ENCODE measurements at places on chromosomes 5 and 9. TPM values are rescaled to one million over a fixed set of nuclear protein-coding genes. Genes with fewer than 3 reads are reported as not detected.

DNA sequence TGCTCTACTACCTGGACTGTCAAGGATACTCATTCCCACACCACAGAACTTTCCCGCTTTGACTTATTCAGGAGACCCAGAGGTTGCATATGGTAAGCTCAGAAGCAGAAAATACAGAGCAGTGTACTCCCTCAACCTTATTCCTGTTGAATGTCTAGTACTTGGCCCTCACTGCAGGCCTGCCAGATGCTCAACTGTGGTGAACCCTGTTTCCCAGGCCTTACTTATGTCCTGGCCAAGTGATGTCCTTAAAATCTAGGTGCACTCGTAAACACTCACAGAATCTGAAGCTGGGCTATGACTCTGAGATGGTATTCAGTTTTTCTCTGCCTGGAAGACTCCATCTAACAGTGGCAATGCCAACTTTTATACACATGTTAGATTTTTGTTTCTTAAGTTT is 21.0 kb downstream of the DIAPH1 start:
- H3K27me3 ChIP-seq = no peaks in the 10 kb centered on the region
- H3K27ac ChIP-seq = no peak overlapping the region
- H3K4me1 ChIP-seq = peaks cover 53% of the 10 kb centered on the region
- H3K36me3 ChIP-seq = peaks cover 33% of the 10 kb centered on the region

DNA sequence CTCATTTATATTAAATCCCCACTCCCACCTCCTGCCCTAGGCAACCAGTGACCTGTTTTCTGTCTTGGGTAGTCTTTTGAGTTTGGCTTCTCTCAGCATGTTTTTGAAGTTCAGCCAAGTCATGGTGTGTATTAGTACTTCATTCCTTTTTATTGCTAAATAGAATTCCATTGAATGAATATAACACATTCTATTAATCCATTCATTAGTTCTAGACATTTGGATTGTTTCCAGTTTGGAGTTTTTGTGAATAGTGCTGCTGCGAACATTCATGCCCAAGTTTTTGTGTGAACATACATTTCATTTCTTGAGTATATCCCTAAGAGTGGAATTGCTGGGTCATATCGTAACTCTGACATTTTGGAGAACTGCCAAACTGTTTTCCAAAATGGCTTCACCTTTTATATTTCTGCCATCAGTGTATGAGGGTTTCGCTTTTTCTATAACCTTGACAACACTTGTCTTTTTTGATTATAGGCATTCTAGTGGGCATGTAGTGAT is 2.7 kb downstream of the ZNF346 start:
- no peak overlapping the region for H3K4me3 ChIP-seq
- no peaks in the 10 kb centered on the region for H3K27me3 ChIP-seq
- H3K36me3 ChIP-seq = peaks cover 37% of the 10 kb centered on the region
- no peak overlapping the region for H3K27ac ChIP-seq
- peaks cover 31% of the 10 kb centered on the region for H3K4me1 ChIP-seq
- no peak for DNase-seq

- peaks cover 2% of the 10 kb centered on the region for H3K27me3 ChIP-seq
- H3K4me1 ChIP-seq = peaks cover 4% of the 10 kb centered on the region
- H3K4me3 ChIP-seq = no peak overlapping the region
- H3K27ac ChIP-seq = no peak overlapping the region
- no peaks in the 10 kb centered on the region for H3K36me3 ChIP-seq
Observed at GRCh38 chr9:87278971-87279733, 218.5 kb upstream of the DAPK1 start.

DNA sequence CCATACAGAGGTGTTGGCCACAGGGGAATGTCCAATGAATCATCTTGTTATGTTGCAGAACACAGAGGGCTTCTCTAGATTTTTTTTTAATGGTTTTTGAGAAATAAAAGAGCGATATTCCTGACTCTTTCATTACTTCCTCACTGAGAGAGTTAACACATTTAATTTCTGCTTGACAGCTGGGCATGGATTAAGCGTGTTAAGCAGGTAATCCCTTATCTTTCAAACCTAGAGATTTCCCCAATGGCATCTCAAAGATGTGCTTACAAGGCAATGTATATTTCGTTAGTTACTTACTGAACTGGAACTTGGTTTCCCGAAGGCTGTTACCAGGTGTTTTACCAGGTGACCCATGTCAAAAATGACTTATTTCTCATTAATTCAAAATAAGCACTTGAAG is 21.8 kb upstream of the ADCY2 start:
- no peak for DNase-seq
- no peaks in the 10 kb centered on the region for H3K27me3 ChIP-seq

DNA sequence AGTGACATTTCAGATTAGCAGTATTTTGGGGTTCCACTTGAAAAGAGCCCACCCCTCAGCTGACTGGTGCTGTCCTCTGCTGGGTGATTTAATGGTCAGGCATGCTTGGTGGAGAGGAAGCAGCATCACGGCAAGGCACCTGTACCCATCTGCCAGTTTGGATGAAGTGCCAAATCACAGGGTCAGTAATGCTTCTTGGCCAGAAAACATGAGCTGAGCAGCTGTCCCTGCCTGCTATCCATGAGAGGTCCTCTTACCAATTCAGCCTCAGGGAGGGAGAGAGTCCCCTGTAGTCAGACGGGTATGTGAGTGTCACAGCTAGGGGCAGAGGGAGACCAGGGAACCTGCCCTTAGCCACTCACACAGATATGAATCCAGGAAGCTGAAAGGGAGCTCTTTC is 137.9 kb downstream of the SEC61B start:
- H3K4me1 ChIP-seq = peaks cover 17% of the 10 kb centered on the region
- peaks cover 23% of the 10 kb centered on the region for H3K27me3 ChIP-seq
- no peak for DNase-seq
- H3K27ac ChIP-seq = no peak overlapping the region
- H3K36me3 ChIP-seq = no peaks in the 10 kb centered on the region
- H3K4me3 ChIP-seq = no peak overlapping the region

GRCh38 chr9:20394969-20395368 is 227.3 kb downstream of the MLLT3 start:
- no peaks in the 10 kb centered on the region for H3K27me3 ChIP-seq
- H3K36me3 ChIP-seq = peaks cover 19% of the 10 kb centered on the region
- H3K27ac ChIP-seq = no peak overlapping the region
- DNase-seq = no peak
- peaks cover 22% of the 10 kb centered on the region for H3K4me1 ChIP-seq
- H3K4me3 ChIP-seq = no peak overlapping the region

DNA sequence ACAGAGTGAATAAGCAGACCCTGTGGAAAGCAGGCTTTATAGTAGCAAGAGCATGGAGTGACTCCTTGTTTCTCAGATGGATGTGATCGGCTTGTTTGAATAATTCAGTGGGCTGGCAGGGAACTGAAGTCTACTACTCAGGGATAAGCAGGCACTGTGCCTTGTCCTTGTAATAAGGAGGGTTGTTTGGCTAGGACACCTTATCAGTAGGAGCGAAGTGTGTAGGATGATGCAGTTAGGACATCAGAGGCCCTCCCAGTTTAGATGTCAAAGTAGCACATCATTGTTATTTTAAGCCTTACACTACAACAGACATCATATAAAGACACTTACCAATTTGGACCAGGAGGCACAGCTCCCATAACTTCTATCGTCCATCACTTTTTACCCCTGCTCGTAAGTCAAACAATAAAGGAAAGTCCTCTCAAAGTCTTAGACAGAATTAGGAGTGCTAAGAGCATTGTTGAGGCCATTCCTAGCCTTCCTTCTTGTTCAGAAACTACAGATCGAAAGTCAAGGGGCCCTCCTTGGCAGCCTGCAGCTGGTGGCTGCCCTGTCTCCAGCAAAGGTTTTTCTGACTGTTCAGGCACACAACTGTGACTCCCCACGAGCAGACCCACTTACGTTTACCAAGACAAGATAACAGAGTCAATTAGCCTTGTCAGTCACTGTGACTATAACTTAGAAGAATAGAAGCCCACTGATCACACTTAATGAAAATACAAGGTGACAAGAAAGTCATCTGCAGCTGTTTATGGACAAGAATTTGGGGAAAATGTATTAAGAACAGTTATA is 218.6 kb downstream of the SNX18 start:
- H3K27ac ChIP-seq = no peak overlapping the region
- H3K27me3 ChIP-seq = peaks cover 22% of the 10 kb centered on the region
- H3K4me1 ChIP-seq = peaks cover 10% of the 10 kb centered on the region
- no peak overlapping the region for H3K4me3 ChIP-seq

- peaks cover 7% of the 10 kb centered on the region for H3K4me1 ChIP-seq
- no peak overlapping the region for H3K27ac ChIP-seq
- H3K36me3 ChIP-seq = no peaks in the 10 kb centered on the region
- H3K27me3 ChIP-seq = peaks cover 31% of the 10 kb centered on the region
Observed at GRCh38 chr9:131284856-131285255, 4.7 kb upstream of the PLPP7 start.

DNA sequence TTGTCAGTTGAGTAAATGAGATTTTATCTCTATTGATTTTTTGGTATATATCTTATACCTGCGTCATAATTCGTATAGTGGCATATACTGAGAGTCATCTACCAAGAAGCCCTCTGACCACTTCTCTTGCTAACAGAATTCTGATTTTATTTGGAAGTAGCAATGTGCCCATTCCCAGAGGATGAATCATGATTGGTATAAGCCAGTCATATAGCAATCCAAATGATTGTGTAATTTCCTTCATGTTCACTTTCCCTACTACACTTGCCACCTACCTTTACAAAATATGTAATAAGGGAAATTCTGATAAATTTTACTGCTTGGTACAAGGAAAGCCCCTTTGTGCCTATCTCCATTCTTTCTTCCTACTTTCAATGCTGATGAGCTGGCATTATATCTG is 16.1 kb upstream of the ZNF462 start:
- H3K4me3 ChIP-seq = no peak overlapping the region
- no peaks in the 10 kb centered on the region for H3K4me1 ChIP-seq
- no peaks in the 10 kb centered on the region for H3K27me3 ChIP-seq
- H3K27ac ChIP-seq = no peak overlapping the region
- DNase-seq = no peak
- H3K36me3 ChIP-seq = no peaks in the 10 kb centered on the region

DNA sequence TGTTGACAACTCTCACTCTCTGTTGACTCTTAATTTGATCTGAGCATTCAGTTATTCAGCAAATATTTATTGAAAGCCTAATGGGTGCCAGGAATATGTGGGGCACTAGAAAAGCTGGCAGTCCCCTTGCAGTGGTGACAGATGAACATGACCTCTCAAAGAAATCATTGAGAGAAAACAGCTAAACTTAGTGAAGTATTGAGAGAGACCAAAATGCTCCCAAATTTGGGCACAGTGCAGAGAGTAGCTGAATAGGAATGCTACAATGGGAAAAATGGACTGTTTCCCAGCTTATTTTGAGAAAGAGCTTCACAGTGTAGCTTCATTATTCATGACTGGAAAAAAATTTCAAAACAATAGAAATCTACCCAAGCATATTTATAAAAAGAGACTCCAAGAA is 257.9 kb downstream of the SGCD start:
- no peaks in the 10 kb centered on the region for H3K4me1 ChIP-seq
- H3K4me3 ChIP-seq = no peak overlapping the region
- H3K36me3 ChIP-seq = no peaks in the 10 kb centered on the region
- peaks cover 10% of the 10 kb centered on the region for H3K27me3 ChIP-seq

GRCh38 chr5:15715967-15716366 is 216.0 kb downstream of the FBXL7 start:
- no peaks in the 10 kb centered on the region for H3K27me3 ChIP-seq
- no peak overlapping the region for H3K27ac ChIP-seq
- no peak for DNase-seq
- H3K4me3 ChIP-seq = no peak overlapping the region
- H3K36me3 ChIP-seq = no peaks in the 10 kb centered on the region

GRCh38 chr9:120386390-120387131 is 193.4 kb downstream of the CDK5RAP2 start:
- no peak for DNase-seq
- peaks cover 31% of the 10 kb centered on the region for H3K36me3 ChIP-seq
- H3K4me3 ChIP-seq = no peak overlapping the region
- H3K27me3 ChIP-seq = no peaks in the 10 kb centered on the region
- H3K4me1 ChIP-seq = no peaks in the 10 kb centered on the region

DNA sequence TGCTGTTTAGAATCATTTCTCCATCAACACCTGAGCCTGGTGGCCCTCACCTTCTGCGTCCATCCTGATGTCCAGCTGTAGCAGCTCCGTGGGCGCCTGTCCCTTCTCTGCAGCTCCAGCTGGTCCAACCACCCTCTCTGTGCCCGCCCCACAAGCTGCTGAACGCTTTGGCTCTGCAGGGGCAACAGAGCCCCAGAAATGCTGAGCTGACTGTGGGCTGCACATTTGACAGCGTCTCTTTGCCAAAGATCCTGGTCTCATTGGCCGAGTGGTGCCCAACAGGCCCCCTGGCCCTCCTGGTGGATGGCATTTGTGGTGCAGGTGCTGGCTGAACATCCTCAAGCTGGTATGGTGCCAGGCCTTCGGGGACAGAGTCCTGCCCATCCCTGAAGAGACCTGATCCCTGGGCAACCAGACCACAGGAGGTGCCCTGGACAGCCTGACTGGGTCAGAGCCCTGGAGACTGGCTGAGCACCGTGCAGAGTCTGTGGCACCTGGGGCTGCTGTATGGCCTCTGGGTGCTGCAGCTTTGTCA is 25.3 kb upstream of the CEP72 start:
- no peaks in the 10 kb centered on the region for H3K4me1 ChIP-seq
- DNase-seq = no peak
- peaks cover 13% of the 10 kb centered on the region for H3K27me3 ChIP-seq
- no peak overlapping the region for H3K4me3 ChIP-seq

GRCh38 chr5:110752953-110753352 is 14.1 kb downstream of the SLC25A46 start:
- no peaks in the 10 kb centered on the region for H3K27me3 ChIP-seq
- H3K4me1 ChIP-seq = peaks cover 49% of the 10 kb centered on the region
- H3K4me3 ChIP-seq = peak overlapping the region; percentile 60

Gene IFNA6
- not detected for total RNA-seq

Gene TMOD1
- total RNA-seq = 0.97 TPM

Gene PAEP
- not detected for total RNA-seq

Gene CARD6
- 1.5 TPM for total RNA-seq

Gene FAM174A
- 11.5 TPM for total RNA-seq

Gene C5
- total RNA-seq = 0.82 TPM

Gene MRPL36
- total RNA-seq = 96.4 TPM

Gene PCDHGC3
- 0.21 TPM for total RNA-seq

Gene SVEP1
- total RNA-seq = not detected

Gene FOXD1
- 0.25 TPM for total RNA-seq
